Activated CD4-positive, alpha-beta T cell treated with anti-CD3 and anti-CD28 coated beads, Interleukin-2, amount 10 ng/mL, durations not matched to agents 24 days and 14 days (primary cell): ENCODE measurements at places on chromosomes 7 and 10. TPM values are rescaled to one million over a fixed set of nuclear protein-coding genes. Genes with fewer than 3 reads are reported as not detected.

DNA sequence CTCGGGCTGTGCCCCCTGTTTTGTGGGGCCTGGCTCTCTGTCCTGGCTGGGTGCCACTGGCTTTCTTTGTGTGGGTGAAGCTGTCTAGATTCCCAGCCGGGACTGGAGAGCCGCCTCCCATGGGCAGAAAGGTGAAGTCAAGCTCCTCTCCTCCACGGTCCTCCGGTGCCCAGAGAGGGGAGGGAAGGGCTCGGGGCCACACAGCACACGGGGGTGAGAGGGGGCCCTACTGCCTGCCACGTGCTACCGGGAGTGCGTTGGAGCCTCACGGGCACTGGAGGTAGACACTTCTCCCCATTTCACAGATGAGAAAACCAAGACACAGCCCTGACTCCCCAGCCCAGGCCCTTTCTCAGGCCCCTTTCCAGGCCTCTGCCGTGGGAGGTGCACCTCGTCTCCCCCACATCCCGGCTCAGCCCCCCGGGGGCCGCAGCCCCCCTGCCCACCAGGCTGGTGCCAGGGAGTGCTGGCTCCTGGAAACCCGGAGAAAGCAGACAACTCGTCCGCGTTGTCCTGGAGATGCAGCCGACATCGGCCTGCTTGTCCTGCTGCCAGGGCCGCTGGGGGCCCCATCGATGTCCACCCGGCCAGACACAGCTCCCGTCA, 55.8 kb downstream of the UNCX start:
- no peaks in the 10 kb centered on the region for H3K36me3 ChIP-seq
- no peak overlapping the region for H3K4me3 ChIP-seq
- H3K4me1 ChIP-seq, result no peaks in the 10 kb centered on the region
- no peak for DNase-seq

GRCh38 chr7:50101873-50102272, 8.8 kb upstream of the ZPBP start:
- no peaks in the 10 kb centered on the region for H3K36me3 ChIP-seq
- no peak overlapping the region for H3K27ac ChIP-seq
- no peaks in the 10 kb centered on the region for H3K4me1 ChIP-seq
- no peak overlapping the region for H3K4me3 ChIP-seq
- peaks cover 44% of the 10 kb centered on the region for H3K27me3 ChIP-seq

MACC1 gene
- total RNA-seq, result not detected in 2 replicates

- H3K27ac ChIP-seq, result peak overlapping the region; percentile 71
- DNase-seq, result peak; percentile 76
- H3K27me3 ChIP-seq, result no peaks in the 10 kb centered on the region
- peaks cover 58% of the 10 kb centered on the region for H3K4me1 ChIP-seq
- H3K4me3 ChIP-seq, result peak overlapping the region; percentile 75
- H3K36me3 ChIP-seq, result peaks cover 18% of the 10 kb centered on the region
Observed at GRCh38 chr10:6576326-6576725, 3.8 kb downstream of the PRKCQ start.

GRCh38 chr7:17056491-17057142, 174.8 kb upstream of the AGR3 start:
- H3K4me3 ChIP-seq, result no peak overlapping the region
- H3K27ac ChIP-seq, result no peak overlapping the region
- peaks cover 4% of the 10 kb centered on the region for H3K36me3 ChIP-seq
- DNase-seq, result no peak

DNA sequence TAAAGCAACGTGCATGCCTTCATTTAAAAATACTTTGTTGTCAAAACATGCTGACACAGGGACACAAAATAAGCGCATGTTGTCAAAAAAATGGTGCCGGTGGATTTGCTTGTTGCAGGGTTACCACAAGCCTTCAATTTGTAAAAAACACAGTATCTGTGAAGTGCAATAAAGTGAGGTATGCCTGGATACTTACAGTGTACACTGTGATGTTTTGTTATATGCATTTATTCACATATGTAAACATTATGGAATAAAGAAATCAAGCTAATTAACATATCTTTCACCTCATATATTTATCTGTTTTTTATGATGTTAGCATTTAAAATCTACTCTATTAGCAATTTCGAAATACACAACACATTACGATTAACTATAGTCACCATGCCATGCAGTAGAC, 202.6 kb upstream of the FZD8 start:
- no peak overlapping the region for H3K4me3 ChIP-seq
- no peaks in the 10 kb centered on the region for H3K4me1 ChIP-seq
- no peak overlapping the region for H3K27ac ChIP-seq
- no peaks in the 10 kb centered on the region for H3K36me3 ChIP-seq

DNA sequence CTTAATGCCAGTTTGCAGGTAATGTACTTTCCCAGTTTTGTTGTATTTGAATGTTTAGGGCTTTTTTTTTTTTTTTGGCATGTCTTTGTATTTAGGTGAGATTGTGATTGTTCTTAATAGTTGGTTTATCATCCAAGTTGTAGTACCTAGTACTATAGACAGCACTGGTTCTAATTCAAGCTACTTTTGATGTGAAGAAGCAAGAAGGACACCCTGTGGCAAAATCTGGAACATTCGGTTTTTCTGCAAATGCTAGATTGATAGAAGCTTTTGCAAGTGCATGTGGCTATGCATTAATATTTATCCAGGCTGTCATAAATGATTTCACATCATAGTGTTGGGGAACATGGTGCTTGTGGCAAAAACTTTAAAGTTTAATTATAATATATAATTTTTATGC, 248.9 kb downstream of the FOXP2 start:
- H3K4me3 ChIP-seq, result no peak overlapping the region
- H3K27me3 ChIP-seq, result no peaks in the 10 kb centered on the region
- no peak for DNase-seq
- no peaks in the 10 kb centered on the region for H3K36me3 ChIP-seq

DNA sequence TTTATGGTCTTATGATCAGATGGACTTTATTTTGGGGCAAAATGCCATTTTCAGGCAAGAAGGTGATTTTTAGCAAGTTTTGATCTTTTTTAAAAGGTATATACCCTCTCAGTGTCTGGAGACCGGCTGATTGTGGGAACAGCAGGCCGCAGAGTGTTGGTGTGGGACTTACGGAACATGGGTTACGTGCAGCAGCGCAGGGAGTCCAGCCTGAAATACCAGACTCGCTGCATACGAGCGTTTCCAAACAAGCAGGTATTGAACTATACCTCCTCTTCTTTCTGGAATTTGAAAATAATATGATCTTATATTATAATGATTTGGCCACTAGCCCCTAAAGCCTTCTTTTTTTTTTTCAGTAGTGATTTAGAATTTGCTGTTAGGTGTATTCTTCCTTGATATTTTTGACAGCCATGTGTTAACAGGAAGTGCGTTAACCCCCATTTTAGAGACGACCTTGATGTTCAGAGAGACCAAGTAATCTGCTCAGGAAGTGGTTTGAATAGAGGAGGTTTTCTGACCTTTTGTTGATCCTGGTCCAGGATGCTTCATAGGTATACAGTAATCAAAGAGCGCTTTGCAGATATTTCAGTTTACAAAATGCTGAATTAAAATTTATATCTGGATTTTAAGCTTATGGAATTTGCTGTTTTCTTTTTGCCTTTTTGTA, 6.2 kb downstream of the BUB3 start:
- peak overlapping the region; percentile 62 for H3K27ac ChIP-seq
- H3K27me3 ChIP-seq, result no peaks in the 10 kb centered on the region
- peaks cover 73% of the 10 kb centered on the region for H3K36me3 ChIP-seq
- H3K4me3 ChIP-seq, result peak overlapping the region; percentile 66
- peaks cover 58% of the 10 kb centered on the region for H3K4me1 ChIP-seq
- peak; percentile 78 for DNase-seq

- no peak overlapping the region for H3K4me3 ChIP-seq
- H3K27ac ChIP-seq, result no peak overlapping the region
- H3K27me3 ChIP-seq, result peaks cover 12% of the 10 kb centered on the region
- H3K36me3 ChIP-seq, result no peaks in the 10 kb centered on the region
Observed at GRCh38 chr7:25287291-25287690, 59.0 kb upstream of the NPVF start.

DNA sequence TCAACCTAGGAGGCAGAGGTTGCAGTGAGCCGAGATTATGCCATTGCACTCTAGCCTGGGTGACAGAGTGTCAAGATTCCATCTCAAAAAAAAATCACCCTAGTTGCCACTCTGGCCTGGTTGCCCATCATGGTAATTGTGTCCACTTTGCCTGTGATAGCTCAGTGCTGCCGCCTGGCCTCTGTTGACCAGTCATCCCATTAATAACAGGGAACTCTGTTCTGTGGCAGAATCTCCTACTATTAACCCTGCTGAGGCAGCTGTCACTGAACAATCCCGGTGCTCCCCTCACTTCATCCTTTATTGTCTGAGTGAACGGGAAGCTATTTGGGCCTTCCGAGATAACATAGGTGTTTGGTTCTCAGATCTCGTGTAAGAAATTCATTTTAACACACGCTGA, 14.6 kb downstream of the ZNF3 start:
- no peak for DNase-seq
- no peaks in the 10 kb centered on the region for H3K4me1 ChIP-seq
- peaks cover 64% of the 10 kb centered on the region for H3K36me3 ChIP-seq
- H3K4me3 ChIP-seq, result no peak overlapping the region
- no peak overlapping the region for H3K27ac ChIP-seq

- H3K4me3 ChIP-seq, result no peak overlapping the region
- H3K4me1 ChIP-seq, result peaks cover 3% of the 10 kb centered on the region
- no peaks in the 10 kb centered on the region for H3K36me3 ChIP-seq
- no peak overlapping the region for H3K27ac ChIP-seq
- no peak for DNase-seq
Observed at GRCh38 chr7:540997-541396, 21.4 kb upstream of the PDGFA start.

DNA sequence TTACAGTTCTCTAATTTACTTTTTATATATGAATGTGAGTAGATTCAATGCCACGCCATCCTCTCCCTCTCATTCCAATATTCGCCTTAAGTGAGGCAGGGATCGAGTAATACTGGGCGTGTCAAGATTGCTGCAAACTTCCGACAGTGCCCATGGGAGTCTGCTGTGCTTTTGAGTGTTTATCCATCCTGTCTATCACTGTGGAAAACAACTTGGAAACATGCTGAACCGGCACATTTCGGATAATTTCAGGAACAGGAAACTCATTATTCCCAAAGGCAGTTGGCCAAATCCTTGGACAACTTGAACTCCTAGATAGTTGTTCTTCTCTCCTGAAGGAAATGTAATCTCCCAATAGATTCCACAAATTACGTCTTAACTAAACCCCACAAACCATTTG, 28.5 kb downstream of the PIP4K2A start:
- H3K36me3 ChIP-seq, result peaks cover 6% of the 10 kb centered on the region
- peak overlapping the region; percentile 45 for H3K27ac ChIP-seq
- H3K4me1 ChIP-seq, result peaks cover 64% of the 10 kb centered on the region
- H3K27me3 ChIP-seq, result no peaks in the 10 kb centered on the region
- no peak overlapping the region for H3K4me3 ChIP-seq

GRCh38 chr7:69782917-69783684, 184.8 kb downstream of the AUTS2 start:
- H3K4me3 ChIP-seq, result no peak overlapping the region
- no peaks in the 10 kb centered on the region for H3K27me3 ChIP-seq
- no peaks in the 10 kb centered on the region for H3K4me1 ChIP-seq
- no peak overlapping the region for H3K27ac ChIP-seq
- DNase-seq, result no peak

DNA sequence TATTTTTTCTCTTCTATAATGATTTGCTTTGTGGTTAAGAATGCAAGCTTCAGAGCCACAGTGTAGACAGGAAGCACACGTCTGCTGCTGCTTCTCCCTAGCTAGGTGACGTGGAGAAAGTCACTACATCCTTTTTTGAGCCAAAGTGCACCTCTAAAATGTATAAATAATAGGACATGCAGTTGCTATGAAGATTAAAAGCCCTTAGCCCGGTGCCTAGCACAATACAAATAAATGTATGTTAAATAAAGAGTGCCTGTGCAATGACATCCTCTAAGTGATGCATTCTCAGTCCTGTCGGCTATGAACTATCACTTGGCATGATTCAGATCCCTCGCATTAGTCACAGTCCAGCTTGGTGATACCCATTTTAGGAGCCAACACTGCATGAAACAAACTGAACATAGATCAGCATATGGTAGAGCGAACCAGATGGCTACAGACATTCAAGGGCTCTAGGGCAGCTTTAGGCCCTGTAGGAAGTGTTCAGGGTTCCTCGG, 4.8 kb upstream of the TRDMT1 start:
- peak overlapping the region; percentile 63 for H3K4me3 ChIP-seq
- no peaks in the 10 kb centered on the region for H3K27me3 ChIP-seq
- H3K27ac ChIP-seq, result peak overlapping the region; percentile 83
- DNase-seq, result peak; percentile 79
- peaks cover 31% of the 10 kb centered on the region for H3K4me1 ChIP-seq
- H3K36me3 ChIP-seq, result no peaks in the 10 kb centered on the region

KAT6B gene
- total RNA-seq, result 21.2 and 21.7 TPM in 2 replicates

DUSP5 gene
- total RNA-seq, result 76.0 and 79.9 TPM in 2 replicates

- no peak overlapping the region for H3K4me3 ChIP-seq
- H3K36me3 ChIP-seq, result peaks cover 47% of the 10 kb centered on the region
- no peaks in the 10 kb centered on the region for H3K27me3 ChIP-seq
Observed at GRCh38 chr10:110893559-110894179, 21.9 kb downstream of the PDCD4 start.

YAE1 gene
- total RNA-seq, result 14.2 and 14.3 TPM in 2 replicates

DNA sequence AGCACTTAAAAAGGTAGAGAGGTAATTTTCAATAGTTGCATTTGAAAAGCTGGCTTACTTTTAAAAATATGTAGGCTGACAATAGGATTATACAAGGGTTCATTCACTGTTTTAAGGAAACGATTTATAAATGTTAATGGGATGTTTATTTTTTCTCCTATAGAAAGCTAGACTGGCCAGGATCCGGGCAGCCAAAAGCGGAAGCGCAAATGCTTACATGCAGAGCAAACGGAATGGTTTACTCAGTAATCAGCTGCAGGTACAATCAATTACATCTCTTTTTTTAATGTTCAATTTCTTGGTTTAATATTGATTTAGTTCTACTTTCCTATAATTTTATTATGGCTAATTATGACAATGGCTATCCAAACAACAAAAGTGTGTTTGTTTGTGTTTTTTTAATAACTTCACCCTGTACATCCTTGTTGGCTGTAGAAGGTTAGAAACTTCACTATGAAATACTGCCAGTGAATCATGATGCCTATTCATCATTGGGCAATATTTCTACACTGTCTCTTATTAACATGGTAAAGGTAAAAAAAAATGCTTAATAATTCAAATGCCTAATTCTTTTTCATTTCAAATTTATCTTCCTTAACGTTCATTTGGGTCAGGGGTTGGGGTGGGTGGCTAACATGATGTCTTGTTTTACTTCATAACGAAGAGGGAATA, 116.4 kb downstream of the TSPAN12 start:
- no peaks in the 10 kb centered on the region for H3K36me3 ChIP-seq
- no peak for DNase-seq
- no peak overlapping the region for H3K4me3 ChIP-seq
- H3K27me3 ChIP-seq, result no peaks in the 10 kb centered on the region
- no peak overlapping the region for H3K27ac ChIP-seq

GRCh38 chr10:58512491-58513187, at the start of gene BICC1:
Gene BICC1 (plus strand): TSS chr10:58512872. CDS start chr10:58513144, 272 bp downstream.
- H3K36me3 ChIP-seq, result peaks cover 2% of the 10 kb centered on the region
- peak; percentile 53 for DNase-seq
- peaks cover 42% of the 10 kb centered on the region for H3K27me3 ChIP-seq
- peaks cover 3% of the 10 kb centered on the region for H3K4me1 ChIP-seq
- peak within 1 kb of the TSS; percentile 61 for H3K4me3 ChIP-seq
- no peak within 1 kb of the TSS for H3K27ac ChIP-seq

ZCWPW1 gene
- 1.7 and 2.6 TPM in 2 replicates for total RNA-seq
